Left ventricle myocardium inferior (tissue), 1 donor: ENCODE measurements at places on chromosomes 4 and X. TPM values are rescaled to one million over a fixed set of nuclear protein-coding genes. Genes with fewer than 3 reads are reported as not detected.

SERTM2 gene
- total RNA-seq: not detected

BMP3 gene
- total RNA-seq: not detected

RGS12 gene
- total RNA-seq: 13.4 TPM

NAT8L gene
- 0.52 TPM for total RNA-seq

GAGE2A gene
- not detected for total RNA-seq

RAB33A gene
- 0.41 TPM for total RNA-seq

F9 gene
- total RNA-seq: not detected

EXOC1L gene
- not detected for total RNA-seq

NLGN3 gene
- total RNA-seq: 0.41 TPM

HTN1 gene
- not detected for total RNA-seq

SLC35A2 gene
- 10.4 TPM for total RNA-seq

XPNPEP2 gene
- 1.3 TPM for total RNA-seq

BANK1 gene
- total RNA-seq: 0.08 TPM

RNF113A gene
- 9.3 TPM for total RNA-seq

GC gene
- total RNA-seq: not detected

NDNF gene
- total RNA-seq: 6.8 TPM

CLCN5 gene
- total RNA-seq: 1.7 TPM

STARD8 gene
- total RNA-seq: 9.3 TPM
